ENCODE measurements at places on chromosomes 2 and 18. TPM values are rescaled to one million over a fixed set of nuclear protein-coding genes. Genes with fewer than 3 reads are reported as not detected.

ARHGAP15 gene
- total RNA-seq = 20.8 TPM

WDR75 gene
- total RNA-seq = 66.4 TPM

RND3 gene
- 82.1 TPM for total RNA-seq

CYP1B1 gene
- 116 TPM for total RNA-seq

FKBP7 gene
- total RNA-seq = 48.4 TPM

All from camera-type eye (tissue), 1 donor.